ENCODE measurements at places on chromosomes 1 and 21.
A peak's percentile ranks its signal among the peaks of the same experiment; 100 is the strongest.

- no peak for DNase-seq
These were observed 23.8 kb downstream of the PIP5K1A start for GRCh38 chr1:151222130-151222529.

- DNase-seq, result no peak
These were observed 116.4 kb upstream of the HOOK1 start for GRCh38 chr1:59698386-59698785.

GRCh38 chr1:208189716-208190115 lies 54.5 kb downstream of the PLXNA2 start:
- DNase-seq, result no peak

DNA sequence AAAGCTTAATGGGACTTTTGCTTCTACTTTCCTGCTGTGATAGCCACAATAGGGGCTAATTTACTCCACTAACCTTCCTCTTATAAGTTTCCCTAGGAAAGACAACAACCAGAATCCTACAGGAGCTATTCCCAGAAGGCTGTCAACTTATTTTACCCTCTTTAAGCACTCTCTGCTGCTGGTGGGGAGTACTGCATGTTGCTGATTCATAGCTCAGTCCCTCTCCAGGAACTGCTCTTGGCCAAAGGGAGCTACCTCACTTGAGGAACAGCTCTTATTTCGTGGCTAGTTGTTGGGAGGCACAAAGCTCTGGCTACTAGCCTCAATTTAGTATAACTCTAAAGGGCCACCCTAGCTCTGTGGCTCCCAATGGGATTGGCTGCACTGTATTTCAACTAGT lies 37.2 kb downstream of the ADSS2 start:
- DNase-seq, result no peak

DNA sequence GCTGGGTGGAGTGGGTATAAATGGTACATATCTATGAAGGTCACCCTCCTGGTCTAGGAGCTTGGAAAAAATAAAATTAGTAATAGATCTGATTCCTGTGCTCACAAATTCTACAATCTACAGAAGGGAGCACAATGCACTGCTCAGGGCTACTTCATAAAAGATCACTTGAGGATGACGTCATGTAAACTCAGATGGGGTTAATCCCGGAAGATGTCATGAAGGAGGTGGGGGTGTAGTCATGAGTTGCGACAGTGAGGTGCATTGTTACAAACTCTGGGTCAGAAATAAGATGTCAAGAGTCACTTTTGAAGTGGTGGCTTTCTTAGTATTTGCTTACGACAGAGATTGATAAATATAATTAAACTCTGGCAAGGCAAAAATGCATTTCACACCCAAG lies 68.2 kb downstream of the LHX9 start:
- DNase-seq, result no peak

GRCh38 chr1:44425341-44426082 lies 20.5 kb downstream of the RNF220 start:
- no peak for DNase-seq

GRCh38 chr1:13769830-13770229 lies 69.8 kb downstream of the PRDM2 start:
- no peak for DNase-seq

- peak; percentile 51 for DNase-seq
These were observed 3.1 kb upstream of the P3R3URF start for GRCh38 chr1:46179138-46180081.

DNA sequence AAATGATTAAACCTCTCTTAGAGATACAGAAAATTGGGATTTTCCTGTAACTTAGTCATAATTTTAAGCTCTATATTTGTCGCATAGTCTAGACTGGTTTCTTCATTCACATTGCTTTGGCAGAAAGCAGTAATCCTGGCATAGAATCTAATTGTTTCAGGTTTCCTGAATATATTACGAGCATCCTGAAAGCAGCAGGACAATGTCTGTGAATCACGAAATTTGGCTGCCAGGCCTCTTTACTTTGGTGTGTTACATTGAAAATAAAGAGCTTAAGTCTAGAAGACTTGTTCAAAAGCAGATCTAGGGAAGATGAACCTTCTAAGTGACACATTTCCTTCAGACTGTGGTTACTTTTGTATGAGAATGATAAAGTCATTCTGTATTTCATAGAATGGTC lies 72.2 kb downstream of the TDRD5 start:
- no peak for DNase-seq

DNA sequence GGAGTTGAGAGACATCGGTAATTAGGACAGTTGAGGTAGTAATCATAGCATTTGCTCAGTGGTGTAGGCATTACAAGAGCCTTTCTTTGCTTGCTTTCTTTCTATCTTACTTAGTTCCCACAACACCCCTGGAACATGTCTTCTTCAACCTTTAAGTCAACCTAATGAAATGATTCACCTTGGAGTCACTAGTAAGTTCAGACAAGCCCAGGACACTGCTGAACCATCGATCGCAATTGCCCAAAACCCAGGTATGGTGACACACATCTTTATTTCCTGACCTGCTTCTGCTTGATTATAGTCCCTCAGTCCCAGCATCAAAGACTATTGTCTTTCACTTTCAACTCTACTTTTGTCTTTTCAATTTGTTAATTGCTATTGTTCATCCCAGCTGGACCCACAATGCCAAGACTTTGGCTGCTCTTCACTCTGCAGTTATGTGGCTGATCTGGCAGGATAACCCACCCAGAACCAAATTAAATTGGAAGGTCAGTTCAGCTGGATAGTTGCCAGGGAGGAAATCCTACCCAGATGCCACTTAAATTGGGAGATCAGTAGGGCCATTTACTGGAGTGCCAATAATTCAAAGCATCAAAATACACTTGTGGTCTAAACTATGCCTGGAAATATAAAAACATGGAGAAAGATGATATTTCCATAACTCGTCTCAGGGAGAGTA lies 272.9 kb downstream of the RWDD3 start:
- DNase-seq, result no peak

DNA sequence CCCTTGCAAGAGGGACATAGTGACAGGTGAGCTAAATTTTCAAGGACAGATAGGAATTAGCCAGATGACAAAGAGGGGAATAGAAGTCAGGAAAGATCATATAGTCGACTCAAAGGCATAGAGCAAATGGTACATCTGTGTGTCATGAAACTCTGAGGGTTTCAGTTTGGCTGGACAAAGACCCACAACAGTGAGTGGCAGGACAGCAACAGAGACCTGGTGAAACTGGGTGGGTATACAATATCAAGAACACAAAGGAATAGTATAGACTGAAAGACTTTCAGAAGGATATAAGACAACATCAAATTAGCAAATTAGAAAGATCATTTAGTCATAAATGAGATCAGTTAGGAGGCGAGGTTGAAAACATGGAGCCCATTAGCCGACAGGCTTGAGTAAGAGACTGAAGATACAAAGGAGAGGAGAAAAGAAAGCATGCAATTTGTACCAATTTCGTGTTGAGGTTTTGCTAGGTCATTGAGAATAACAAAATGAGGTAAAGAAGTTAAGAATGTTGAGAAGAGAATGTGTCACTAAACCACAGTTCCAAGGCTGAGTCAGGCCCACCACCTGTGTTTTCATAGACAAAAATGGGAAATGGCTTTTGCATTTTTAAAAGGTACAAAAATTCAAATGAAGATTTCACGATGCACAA lies 213.8 kb downstream of the HHIPL2 start:
- DNase-seq, result no peak

- no peak for DNase-seq
These were observed 82.9 kb downstream of the HLX start for GRCh38 chr1:220962031-220962751.

- no peak for DNase-seq
These were observed 30.5 kb upstream of the WDTC1 start for GRCh38 chr1:27203946-27204345.

DNA sequence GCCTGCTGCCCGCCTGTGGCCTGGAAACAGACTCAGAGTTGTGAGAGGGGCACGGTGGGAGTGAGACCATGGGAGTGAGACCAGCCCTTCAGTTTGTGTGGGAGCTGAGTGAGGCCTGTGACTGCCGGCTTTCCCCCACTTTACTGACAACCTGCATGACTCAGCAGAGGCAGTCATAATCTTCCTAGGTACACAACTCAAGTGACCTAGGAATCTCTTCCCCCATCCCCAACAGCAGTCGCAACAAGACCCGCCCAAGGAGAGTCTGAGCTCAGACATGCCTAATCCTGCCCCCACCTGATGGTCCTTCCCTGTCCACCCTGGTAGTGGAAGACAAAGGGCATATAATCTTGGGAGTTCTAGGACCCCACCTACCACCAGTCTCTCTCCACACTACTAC lies 44.2 kb downstream of the KLHL20 start:
- no peak for DNase-seq

GRCh38 chr1:18943914-18944572 lies 12.4 kb downstream of the IFFO2 start:
- no peak for DNase-seq

GRCh38 chr1:90711696-90712095 lies 5.4 kb downstream of the BARHL2 start:
- no peak for DNase-seq
